ENCODE measurements at places on chromosomes 5 and 9. TPM values are rescaled to one million over a fixed set of nuclear protein-coding genes. Genes with fewer than 3 reads are reported as not detected.

F2RL1 gene
- total RNA-seq = 185 TPM

GPR150 gene
- total RNA-seq = 0.29 TPM

LCN10 gene
- not detected for total RNA-seq

KLF4 gene
- total RNA-seq = 5.7 TPM

LEAP2 gene
- 0.68 TPM for total RNA-seq

WDR31 gene
- 2.3 TPM for total RNA-seq

GRCh38 chr9:31574006-31574765 lies 810.3 kb upstream of the ACO1 start:
- no peak for DNase-seq

DNA sequence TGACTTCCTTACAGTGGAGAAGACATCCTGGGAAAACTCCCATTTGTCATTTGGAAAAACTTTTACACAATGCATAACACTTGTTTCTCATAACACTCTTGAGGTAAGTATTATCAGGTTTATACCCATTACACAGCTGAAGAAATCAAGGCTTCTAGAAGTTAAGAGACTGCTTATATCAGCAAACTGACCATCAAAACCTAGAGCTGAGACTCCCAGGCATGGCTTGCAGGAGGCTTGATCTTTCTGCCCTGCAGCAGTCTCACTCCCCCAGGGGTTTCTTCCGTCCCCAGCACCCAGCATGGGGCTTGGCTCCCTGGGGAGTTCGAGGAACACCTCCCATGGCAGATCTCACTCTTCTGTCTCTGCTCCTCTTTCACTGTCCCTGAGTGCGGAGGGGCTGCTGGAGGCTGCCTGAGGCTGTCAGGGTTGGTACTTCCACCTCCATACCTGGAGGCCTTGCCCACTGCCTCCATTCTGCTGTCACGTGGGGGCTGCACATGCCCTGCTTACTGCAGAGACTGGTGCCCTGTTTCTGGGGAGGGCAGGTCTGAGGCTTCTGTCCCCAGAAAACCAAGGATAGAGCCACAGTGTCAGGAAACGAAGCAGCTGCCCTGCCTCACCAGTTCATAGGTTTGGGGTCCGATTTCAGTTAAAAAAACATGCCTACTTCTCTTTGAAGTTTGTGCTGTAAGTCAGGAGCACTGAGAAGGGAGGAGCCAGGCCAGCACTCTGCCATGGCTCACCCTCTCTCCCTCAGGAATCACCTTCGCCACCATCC lies 202.5 kb downstream of the PAX5 start:
- DNase-seq = no peak

- peak; percentile 55 for DNase-seq
Measured at GRCh38 chr5:79236362-79236969, 535 bp downstream of the JMY start.

DNA sequence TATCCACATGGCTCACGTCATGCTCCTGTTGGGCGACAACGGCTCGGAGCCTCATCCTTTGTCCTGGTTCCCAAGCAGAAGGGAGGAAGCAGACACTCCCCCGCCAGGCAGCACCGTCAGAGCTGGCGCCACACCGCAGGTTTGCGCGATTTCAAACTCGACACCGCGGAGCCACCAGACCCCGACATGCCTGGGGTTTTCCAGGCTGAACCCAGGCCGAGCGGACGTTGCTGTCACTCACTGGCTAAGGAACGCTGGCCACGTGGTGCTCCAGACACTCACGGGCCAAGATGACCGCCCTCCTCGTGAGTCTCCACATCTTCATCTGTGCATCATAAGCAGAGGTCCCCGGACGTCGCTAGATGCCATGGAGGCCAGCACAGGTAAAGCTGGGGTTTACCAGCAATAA lies 9.0 kb downstream of the TERT start:
- DNase-seq = no peak

DNA sequence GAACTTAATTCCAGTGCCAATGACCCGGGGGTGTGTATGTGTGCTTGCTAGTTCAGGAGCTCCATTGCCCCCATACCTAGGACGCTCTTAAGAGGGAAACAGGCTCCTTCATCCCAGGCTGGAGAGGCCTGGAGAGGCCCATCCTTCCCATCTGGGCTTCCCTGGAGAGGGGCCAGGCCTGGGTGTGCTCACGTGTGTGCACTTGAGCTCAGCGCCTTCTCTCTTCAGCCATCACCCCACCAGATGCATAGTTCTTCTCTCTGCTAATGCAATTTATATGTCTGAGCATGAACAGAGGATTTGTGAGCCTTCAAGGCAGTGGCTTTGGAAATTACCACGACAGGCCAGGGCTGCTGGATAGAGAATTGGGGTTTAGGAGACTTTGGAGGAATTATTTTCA lies 48.6 kb upstream of the SHB start:
- no peak for DNase-seq

- DNase-seq = no peak
Measured at GRCh38 chr9:129414377-129414992, 206.4 kb downstream of the C9orf50 start.

DNA sequence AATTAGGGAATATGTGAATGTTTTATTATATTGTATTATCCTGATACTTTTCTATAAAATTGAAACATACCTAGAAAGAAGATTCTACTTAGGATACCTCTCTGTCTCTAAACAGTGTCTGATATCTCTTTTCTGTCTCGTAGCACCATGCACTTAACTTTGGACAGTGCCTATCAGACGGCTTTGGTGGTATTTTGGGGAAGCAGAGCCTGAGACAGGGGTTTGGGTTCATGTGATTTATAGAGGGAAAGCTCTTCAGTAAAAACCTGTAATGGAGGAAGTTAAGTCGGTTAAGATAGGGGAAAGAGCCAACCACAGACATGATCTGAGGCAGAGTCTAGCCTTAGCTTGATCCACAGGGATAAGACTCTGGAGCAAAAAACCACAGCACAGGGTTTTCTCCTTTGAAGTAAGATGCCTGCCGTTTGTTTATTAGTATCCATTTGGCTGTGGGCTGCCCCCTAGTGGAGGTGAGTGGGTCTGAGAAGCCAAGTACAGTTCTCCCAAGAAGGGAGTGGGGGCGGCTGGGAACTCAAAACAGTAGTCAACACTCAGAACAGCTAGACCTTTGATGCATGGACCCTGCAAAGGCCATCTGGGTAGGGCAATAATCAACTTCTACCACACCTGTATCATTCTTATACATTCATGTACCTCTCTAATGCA lies 141.2 kb upstream of the ASTN2 start:
- no peak for DNase-seq

- peak; percentile 88 for DNase-seq
Measured at GRCh38 chr5:57499262-57500050, 16.8 kb upstream of the ACTBL2 start.

DNA sequence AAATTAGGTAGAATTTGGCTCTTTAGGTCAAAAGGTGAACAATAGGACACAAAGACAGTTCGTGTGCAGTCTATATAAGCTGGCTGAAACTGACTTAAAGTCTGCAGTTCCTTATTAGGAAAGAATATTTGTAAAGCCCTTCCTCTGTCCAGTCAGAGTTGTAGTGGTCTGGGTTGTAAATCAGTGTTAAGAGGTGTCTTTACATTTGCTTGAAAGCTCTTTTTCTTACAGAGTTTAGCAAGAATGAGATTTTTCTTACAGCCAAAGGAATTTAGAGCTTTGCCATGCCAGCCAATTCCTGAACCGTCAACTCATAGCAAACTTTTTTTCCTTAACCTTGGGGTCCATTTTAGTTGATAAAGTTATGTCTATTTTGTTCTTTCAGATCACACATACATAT lies 786.1 kb upstream of the CTNND2 start:
- no peak for DNase-seq

- DNase-seq = no peak
Measured at GRCh38 chr9:126761274-126761673, 43.6 kb upstream of the ZBTB43 start.

- no peak for DNase-seq
Measured at GRCh38 chr5:112616812-112617547, 120.7 kb upstream of the APC start.

DNA sequence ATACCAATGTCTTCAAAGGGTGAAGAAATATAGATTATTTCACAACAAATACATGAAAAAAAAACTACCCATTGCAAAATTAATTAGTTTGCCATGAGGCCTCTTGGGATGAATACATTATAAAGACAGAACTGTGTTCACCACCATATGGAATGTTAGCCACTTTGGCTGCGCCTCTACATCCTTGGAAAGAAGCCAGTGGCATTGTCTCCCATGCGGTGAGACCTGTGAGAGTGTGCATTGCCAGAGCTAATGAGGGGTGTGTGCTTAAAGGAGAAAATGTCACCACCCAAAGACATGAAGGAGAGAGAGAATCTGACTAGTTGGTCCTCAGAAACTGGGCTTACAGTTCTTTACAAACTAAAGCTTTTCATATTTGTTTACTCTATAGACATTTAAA lies 110.6 kb downstream of the PLPPR1 start:
- DNase-seq = no peak

- DNase-seq = peak; percentile 8
Measured at GRCh38 chr5:107917983-107918382, 247.2 kb upstream of the EFNA5 start.

Measured in Daoy (cell line).